ENCODE measurements at places on chromosomes 11 and 22. TPM values are rescaled to one million over a fixed set of nuclear protein-coding genes. Genes with fewer than 3 reads are reported as not detected.

POTEH gene
- not detected for total RNA-seq

PYGM gene
- total RNA-seq = 9.7 TPM

HTR3A gene
- total RNA-seq = 6.5 TPM

HBE1 gene
- not detected for total RNA-seq

PGA5 gene
- total RNA-seq = 0.67 TPM

MS4A7 gene
- not detected for total RNA-seq

MS4A4A gene
- not detected for total RNA-seq

SIAE gene
- total RNA-seq = 2.3 TPM

DDIAS gene
- total RNA-seq = 24.0 TPM

KCNK7 gene
- 1.0 TPM for total RNA-seq

MMP8 gene
- not detected for total RNA-seq

MS4A14 gene
- total RNA-seq = not detected

All from H1 (cell line).